ENCODE measurements at places on chromosomes 6 and 20. TPM values are rescaled to one million over a fixed set of nuclear protein-coding genes. Genes with fewer than 3 reads are reported as not detected.

Gene HMGCLL1
- not detected for total RNA-seq

Gene LCA5
- total RNA-seq: 4.2 TPM

Gene DUSP15
- 0.09 TPM for total RNA-seq

Gene STMND1
- not detected for total RNA-seq

Gene CLPSL2
- not detected for total RNA-seq

Gene SLC35F1
- total RNA-seq: not detected

Gene DHX16
- total RNA-seq: 21.7 TPM

Gene SLC12A5
- not detected for total RNA-seq

Gene TBPL1
- 31.6 TPM for total RNA-seq

Gene SMPD2
- total RNA-seq: 4.3 TPM

Gene TREM2
- not detected for total RNA-seq

Gene ZBTB2
- 9.3 TPM for total RNA-seq

Gene NKAPL
- 2.3 TPM for total RNA-seq

Gene BMP7
- not detected for total RNA-seq

Gene ITCH
- total RNA-seq: 29.2 TPM

Gene CDKAL1
- 5.0 TPM for total RNA-seq

Gene ANKRD66
- total RNA-seq: not detected

Gene PPIL6
- total RNA-seq: 0.94 TPM

Gene BLTP3A
- total RNA-seq: 6.2 TPM

Gene B3GAT2
- total RNA-seq: not detected

Gene DIDO1
- total RNA-seq: 23.5 TPM

Gene MPIG6B
- not detected for total RNA-seq

Gene FBXL4
- total RNA-seq: 13.1 TPM

Gene MRPS26
- 43.1 TPM for total RNA-seq

Gene KCNK16
- not detected for total RNA-seq

All from pericardium fibroblast (primary cell).